Hematopoietic multipotent progenitor cell treated with erythropoietin and hydrocortisone succinate and interleukin-3 and kit ligand, for 4 days (in vitro differentiated cells): ENCODE measurements at places on chromosomes 11 and 22.

DNA sequence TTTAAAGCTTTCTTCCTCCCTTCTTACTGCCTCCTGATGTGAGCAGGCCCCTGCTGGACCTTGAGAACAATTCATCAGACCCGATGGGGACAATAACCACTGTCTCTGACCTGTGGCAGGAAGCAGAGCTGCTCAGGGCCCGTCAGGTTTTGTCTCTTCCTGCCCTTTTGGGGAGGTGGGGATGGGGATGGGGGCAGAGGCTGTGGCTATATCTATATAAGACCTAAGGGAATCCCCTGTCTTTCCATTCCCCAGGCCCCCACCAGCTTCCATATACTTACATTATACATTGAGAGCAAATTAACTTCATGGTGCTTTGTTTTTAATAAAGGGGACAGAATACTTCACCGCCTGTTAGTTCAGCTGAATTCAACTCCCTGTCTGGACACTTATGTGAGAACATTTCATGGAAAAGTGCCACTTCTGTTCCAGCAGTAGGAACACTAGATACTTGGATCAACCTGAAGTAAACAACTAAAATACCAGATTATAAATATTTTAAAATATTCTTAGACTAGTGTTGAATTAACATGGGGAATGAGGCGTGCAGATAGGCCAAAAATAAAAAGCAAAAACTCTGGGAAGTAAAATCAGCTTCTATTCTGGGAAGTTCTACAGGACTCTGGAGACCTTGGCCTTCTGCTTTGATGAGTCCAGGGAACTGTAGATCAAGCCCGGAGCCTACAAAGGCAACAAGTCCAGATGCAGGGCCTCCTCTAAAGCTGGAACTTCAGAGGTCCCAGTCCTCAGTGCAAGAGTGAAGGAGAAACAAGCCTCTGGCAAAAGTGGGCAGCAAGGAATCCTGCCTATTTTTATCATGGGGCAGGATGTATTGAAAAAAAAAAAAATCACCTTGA is 11.1 kb downstream of the ZP1 start:
- no peak for DNase-seq

DNA sequence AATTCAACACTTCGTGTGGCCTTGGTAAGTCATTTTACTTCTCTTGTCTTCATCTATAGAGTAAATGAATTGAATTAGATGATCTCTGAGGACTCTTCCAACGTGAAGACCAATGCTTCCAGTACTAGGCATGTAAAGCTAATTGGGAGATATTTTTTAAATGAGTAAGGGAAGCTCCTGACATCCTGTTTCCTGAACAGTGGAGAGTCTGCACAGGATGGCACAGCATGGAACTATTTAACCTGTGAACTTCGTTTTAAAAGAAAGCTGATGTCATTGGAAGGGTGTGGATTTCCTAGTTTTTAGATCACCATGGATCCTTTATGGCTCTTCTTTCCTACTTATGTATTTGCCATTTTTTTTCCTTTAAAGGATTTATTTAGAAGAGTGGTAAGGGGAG is 48.4 kb upstream of the HSD17B12 start:
- no peak for DNase-seq

DNA sequence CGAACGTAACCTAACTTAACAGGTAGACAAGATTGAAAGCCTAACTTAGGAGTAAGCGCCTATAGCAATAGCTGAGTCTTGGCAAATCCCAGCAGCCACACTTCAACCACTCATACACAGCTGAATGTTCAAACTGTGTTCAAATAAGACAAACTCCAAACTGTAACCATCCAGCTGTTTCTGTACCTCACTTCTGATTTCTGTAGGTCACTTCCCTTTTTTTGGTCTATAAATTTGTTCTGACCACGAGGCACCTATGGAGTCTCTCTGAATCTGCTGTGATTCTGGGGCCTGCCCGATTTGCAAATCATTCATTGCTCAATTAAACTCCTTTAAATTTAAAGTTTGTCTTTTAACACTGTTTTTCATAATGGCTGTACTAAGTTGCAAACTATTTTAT is 8.2 kb upstream of the TENM4 start:
- no peak for DNase-seq

GRCh38 chr11:34586488-34587281 is 34.2 kb upstream of the EHF start:
- no peak for DNase-seq
